ENCODE measurements at places on chromosomes 2 and 18.

DNA sequence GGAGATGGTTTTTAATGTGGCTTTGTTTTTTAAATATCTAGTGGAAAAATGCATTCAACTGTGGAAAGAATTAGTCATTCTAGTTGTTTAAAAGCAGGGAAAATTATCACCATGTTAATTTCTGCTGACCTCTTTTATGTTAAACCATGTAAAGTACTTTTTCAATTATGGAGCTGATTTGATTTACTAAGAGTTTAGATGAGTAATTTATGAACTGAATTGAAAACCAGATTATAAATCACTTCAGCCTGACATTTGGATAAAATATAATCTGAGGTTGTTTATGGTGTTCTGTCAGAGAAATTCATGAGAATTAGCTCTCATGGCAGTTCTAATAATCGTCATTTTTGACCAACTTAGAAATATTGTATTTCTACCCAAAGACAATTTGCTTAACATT, 11.6 kb downstream of the ITGA4 start:
- no peak for DNase-seq

DNA sequence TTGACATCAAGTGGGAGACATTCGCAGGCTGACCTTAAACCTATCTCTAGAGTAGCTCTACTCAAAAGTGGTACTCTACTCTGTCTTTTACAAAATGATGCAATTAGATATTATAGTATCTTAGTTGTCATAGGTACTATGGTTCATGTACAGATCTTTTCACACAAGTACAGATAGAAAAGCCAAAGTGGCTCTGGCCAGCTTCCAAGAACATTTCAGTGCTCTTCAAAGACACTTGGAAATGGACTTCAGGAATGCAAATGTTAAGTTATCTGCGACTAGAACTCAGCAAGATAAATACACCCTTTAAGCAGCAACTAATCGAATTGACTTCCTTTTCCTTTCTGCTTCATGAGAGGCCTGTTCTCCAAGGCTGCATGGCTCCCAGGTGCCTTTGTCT, 718.7 kb upstream of the FAM98A start:
- DNase-seq, result no peak

GRCh38 chr18:62499263-62499650, 23.6 kb upstream of the ZCCHC2 start:
- DNase-seq, result no peak

DNA sequence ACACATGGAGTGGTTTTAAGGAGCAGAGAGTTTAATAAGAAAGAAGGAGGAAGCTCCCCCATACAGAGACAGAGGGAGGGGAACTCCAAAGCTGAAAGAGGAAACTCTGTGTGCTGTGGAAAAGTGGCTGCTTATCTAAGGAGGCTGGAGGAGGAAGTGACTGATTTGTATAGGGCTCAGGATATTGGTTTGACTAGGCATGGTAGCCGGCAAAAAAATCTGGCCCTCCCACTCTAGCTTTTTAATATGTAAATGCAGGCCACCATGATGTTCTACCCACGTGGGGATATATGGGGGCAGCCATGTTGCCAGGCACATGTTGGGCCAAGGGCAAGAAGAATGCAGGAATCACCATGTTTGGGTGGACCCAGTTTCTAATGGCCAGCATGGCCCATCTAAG, 64.3 kb downstream of the HNMT start:
- no peak for DNase-seq

DNA sequence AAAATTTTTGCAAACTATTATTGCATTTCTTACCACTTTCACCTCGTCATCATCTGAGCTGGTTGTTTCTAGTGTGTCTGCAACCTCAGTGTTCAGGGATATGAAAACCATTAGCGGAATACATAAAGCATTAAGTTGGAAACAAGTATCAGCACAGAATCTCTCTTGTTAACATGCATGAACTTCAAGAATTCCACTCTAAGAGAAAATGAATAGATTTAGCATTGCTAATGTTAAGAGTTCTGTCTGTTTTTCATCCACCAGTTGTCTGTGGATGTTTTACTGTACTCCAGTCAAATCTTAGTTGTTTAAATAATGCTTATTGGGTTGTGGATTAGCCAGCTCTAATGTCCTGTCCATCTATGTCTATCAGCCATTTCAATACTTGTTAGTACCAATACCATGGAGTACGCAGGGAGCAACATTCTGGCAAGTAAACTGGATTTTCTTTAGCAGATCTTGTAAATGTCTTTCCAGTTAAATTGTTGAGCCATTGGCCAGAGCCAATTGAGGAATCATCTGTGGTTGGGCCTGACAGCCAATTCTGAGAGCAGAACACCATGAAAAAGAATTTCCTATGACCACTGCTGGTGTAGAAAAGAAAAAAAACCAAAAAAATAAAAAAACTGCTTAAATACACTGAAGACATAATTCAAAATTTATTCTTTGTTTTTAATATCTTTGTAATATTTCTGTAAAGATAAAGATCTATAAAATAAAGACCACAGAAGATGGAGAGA, 82.5 kb downstream of the SLC8A1 start:
- no peak for DNase-seq

GRCh38 chr2:237782181-237782580, 16.4 kb upstream of the RBM44 start:
- no peak for DNase-seq
